Chondrocyte (in vitro differentiated cells): ENCODE measurements at places on chromosomes 7 and 10.
A peak's percentile ranks its signal among the peaks of the same experiment; 100 is the strongest.

DNA sequence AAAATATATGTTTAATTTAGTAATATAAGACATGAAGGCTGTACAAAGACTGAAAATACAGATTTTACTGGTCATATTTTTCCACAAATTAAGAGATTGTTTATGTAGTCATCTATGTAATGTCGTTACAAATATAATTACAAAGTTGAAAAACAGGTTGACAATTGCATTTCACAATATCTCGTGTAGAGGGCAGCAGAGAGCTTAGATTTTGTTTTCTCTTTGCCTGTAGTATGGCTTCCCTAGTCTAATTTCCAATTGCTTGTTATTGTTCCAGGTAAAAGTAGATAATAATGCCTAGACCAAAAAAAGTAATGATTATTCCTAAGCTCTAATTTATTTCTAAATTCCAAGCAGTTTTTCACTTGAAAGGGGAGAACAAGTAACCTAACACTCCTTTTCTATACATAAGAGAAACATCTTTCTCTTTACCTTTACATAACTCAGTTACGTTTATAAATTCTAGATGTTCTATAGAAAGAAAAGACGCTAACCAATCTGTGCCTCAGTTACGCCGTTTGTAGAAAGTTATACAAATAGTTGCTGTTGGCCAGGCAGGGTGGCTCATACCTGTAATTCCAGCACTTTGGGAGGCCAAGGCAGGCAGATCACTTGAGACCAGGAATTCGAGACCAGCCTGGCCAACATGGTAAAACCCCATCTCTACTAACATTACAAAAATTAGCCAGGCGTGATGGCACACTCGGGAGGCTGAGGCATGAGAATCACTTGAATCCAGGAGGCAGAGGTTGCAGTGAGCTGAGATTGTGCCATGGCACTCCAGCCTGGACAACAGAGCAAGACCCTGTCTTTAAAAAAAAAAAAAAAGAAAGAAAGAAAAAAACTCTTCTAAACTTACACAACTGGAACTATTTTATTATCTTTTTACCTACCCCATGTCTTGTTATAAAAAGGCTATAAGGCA is 30.0 kb downstream of the NET1 start:
- DNase-seq = no peak

- DNase-seq = peak; percentile 94
Observed at GRCh38 chr10:46558392-46559185, 2.1 kb upstream of the GPRIN2 start.

GRCh38 chr10:113187063-113187777 is 237.2 kb downstream of the TCF7L2 start:
- DNase-seq = no peak

GRCh38 chr7:20788420-20788990 is 1.8 kb upstream of the SP8 start:
- no peak for DNase-seq
